Mucosa of descending colon (tissue), 3 donors: ENCODE measurements at places on chromosomes 4 and X.
A peak's percentile ranks its signal among the peaks of the same experiment; 100 is the strongest.

DNA sequence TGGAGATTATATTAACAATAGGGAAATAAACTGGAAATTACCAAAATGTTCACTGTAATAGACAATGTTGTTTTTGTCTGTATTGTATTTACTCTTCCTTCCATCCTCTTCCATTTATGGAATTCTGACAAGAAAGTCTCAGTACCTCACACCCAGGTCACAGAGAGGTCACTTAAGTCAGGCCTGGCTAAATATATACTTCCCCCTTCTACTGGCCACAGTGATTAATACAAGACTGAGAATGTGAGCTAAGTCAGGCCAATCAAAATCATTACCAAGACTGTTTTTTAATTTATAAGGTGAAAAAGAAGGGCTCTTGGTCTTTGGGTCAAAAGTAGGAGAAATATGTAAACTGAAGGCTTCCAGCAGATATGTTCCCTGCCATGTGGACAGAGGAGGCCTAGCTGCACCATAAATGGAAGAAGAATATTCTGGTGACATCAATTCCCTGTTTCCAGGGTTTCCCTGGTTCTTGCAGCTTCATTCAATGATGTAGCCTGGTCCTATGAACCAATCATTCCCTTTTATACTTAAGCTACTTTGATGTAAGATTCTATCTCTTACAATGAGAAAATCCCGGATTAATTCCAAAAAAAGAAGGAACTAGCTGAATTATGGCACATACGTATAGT is 64.3 kb downstream of the LRBA start:
- DNase-seq = no peak

GRCh38 chr4:181685461-181685860 is 557.7 kb upstream of the TENM3 start:
- no peak for DNase-seq

DNA sequence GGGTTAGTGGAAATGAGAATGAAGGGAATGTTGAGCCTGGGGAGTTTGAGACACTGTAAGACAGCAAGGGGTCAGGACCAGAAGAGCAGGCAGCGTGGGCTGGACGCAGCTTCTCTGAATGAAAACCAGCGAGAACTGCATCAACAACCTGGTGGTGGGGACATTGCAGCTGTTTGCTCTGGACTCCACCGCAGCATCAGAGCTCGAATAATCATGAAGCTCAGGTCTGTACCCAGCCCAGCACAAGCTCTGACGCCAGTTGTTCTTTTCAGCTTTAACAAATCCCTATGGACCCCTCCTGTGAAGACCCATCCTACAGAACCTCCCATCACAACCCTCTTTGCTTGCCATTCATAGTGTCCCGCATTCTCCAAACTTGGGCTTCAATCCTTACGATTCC is 106.8 kb upstream of the PNPLA4 start:
- no peak for DNase-seq

DNA sequence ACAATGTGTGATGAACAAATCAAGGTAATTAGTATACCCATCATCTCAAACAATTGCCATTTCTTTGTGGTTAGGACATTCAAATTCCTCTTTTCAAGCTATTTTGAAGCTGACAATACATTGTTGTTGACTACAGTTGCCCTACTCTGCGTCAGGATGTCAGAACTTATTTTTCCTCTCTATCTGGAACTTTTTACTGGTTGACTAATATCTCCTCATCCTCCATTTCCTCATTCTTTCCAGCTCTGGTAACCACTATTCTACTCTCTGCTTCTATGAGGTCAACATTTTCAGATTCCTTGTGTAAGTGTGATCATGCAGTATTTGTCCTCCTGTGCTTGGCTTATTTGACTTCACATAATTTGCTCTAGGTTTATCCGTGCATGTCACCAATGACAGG is 240.5 kb upstream of the HS3ST1 start:
- DNase-seq = no peak

GRCh38 chr4:28557755-28558154 is 1697.1 kb downstream of the STIM2 start:
- DNase-seq = no peak

GRCh38 chr4:114334884-114335330 is 263.7 kb upstream of the UGT8 start:
- no peak for DNase-seq

- DNase-seq = no peak
Measured at GRCh38 chrX:65690057-65690855, 22.8 kb downstream of the MSN start.

DNA sequence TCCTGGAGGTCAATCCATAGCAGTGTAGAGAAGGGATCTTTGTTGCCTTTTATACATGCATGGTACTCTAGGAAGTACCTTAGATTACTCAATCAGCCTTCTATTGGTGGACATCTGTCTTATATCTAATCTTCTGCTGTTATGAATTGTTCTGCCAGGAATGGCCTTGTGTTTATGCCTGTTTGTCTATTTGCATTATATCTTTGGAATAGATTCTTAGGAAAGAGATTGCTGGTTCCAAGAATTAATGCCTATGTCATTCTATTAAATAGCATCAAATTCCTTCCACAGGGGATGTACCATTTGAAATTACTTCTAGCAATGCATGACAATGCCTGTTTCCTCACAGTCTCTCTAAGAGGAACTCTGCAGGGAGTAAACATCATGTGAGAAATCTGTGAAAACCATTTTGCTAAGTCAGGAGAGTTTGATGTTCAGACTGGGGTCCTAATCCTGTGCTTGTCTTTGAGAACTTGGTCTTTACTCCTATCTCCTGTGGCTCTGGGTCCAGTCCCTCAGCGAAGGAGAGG is 42.5 kb downstream of the BEX3 start:
- DNase-seq = no peak

DNA sequence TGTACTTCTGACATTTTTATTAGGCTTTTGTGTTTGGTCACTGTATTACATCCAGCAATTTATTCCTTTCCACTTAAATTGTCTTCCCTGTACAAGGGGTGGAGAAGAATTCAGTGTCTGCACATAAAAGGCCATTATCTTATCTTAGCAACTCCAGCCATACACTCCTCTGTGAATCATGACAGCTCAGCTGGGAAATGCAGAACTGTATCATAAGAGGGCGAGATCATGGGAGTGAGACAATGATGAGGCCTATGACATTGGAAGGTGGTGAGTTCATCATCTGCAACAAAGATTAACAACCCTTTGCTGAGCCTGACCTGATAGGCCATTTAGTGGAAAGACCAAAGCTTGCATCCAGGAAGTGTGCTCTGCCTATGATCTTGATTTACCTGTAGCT is 33.3 kb downstream of the SLIT2 start:
- DNase-seq = no peak

DNA sequence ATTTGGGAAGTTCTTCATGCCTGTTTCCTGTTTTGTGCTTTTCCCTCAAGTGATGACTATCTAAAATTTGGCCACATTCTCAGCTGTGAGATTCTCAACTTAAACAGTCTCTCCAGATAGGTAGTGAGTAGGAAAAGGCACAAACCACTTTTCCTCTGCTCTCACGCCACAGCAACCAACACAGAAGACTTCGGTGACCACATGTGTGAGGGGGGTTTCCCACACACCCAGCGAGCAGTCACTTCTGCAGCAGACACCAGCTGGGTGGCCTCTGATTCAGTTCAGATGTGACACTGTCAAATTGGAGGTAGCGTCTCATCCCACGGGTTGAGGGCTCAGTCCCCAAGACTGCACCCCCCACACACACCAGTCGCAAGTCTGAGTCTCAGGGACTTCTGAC is 25.1 kb upstream of the CLDN34 start:
- peak; percentile 3 for DNase-seq

DNA sequence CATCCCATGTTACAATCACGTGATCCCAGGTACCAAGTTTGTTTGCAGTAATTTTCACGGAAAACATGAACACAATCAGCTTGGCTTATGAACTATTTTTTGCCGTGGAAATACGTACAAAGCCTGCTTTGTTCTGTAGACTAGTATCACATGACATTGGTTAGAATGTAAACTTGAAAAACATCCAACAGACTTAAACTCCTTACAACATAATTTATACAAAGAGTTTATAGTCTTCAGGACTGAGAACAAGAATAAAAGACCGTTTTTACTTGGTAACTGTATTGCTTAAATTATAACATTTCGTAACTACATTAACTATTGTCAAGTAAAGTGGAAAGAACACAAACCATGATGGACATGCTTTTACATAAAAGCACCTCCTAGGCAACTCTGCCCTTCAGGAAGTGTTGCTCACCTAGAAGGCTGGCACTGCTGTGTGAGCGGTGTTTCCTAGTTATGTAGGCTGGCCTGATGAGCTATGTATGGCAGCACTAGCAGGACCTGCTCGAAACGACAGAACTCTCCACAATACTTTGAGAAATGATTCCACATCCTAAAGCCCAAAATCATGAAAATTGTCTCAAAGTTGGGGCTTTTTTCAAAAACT is 41.8 kb upstream of the WDR1 start:
- no peak for DNase-seq

GRCh38 chr4:117225471-117225870 is 140.1 kb upstream of the TRAM1L1 start:
- no peak for DNase-seq

- no peak for DNase-seq
Measured at GRCh38 chr4:101172369-101172768, 175.0 kb downstream of the PPP3CA start.

GRCh38 chrX:17976955-17977354 is 115.9 kb upstream of the RAI2 start:
- DNase-seq = no peak

- DNase-seq = no peak
Measured at GRCh38 chrX:107715331-107716117, 60.1 kb downstream of the TSC22D3 start.

- no peak for DNase-seq
Measured at GRCh38 chrX:45762699-45763647, 562.3 kb upstream of the DIPK2B start.

- DNase-seq = no peak
Measured at GRCh38 chr4:4419896-4420295, 33.0 kb downstream of the NSG1 start.

DNA sequence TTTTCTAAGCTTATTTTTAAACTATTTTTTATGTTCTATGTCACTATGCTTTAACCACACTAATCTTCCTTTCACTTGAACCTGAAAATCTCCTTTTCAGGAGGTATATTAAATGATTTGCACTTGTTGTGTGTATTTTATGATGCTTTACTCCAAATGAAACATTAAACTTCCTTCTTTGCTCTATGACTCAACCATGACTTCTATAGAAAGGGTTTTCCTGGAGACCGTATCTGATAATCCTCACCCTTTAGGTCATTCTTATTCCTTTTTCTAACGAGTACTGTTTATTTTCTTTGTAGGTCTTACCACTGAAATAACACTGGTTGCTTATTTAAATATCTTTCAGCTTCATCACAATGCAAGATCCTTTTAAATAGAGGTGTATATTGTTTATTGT is 1163.2 kb downstream of the PCDH18 start:
- no peak for DNase-seq

DNA sequence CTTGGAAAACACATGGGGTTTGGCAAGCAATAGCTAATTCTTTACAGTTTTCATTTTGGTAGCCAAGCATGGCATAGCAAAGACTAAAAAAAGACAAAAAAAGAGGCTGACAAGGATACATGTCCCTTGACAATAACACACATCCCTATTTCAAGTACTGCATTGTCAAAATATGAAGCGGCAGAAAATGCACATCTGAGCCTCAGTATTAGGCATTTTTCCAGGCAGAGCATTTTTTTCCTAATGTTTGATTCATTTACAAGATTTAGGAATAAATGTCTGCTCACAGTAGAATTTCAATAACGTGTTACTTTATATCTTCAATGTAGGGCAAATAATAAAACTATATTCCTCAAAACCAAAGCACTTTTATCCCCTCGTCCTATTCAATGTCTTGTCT is 216.3 kb upstream of the PCDH18 start:
- DNase-seq = no peak

GRCh38 chr4:53156896-53157295 is 209.0 kb downstream of the SCFD2 start:
- DNase-seq = no peak

- DNase-seq = no peak
Measured at GRCh38 chr4:180950377-180950776, 1292.8 kb upstream of the TENM3 start.

GRCh38 chr4:112312610-112313239 is 15.6 kb downstream of the ALPK1 start:
- no peak for DNase-seq

- DNase-seq = no peak
Measured at GRCh38 chr4:180280726-180281297, 1962.4 kb upstream of the TENM3 start.

DNA sequence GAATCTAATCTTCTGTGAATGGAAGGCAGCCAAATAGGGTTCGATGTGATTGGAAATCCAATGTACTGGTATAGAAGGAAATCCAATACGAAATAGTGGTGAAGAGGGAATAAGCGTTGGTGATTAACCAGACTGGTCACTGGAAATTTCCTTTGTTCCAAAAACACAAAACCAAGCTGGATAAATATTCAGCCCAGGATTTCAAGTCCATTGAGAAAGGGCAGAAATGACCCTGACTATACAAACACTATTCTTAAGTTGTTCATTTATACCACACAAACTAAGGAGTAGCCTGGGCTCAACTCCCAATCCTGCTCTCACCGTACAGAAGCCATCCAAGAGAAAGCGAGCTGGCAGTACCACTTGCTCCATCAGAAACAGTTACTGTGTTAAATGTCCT is 32.2 kb downstream of the PCDH19 start:
- no peak for DNase-seq

DNA sequence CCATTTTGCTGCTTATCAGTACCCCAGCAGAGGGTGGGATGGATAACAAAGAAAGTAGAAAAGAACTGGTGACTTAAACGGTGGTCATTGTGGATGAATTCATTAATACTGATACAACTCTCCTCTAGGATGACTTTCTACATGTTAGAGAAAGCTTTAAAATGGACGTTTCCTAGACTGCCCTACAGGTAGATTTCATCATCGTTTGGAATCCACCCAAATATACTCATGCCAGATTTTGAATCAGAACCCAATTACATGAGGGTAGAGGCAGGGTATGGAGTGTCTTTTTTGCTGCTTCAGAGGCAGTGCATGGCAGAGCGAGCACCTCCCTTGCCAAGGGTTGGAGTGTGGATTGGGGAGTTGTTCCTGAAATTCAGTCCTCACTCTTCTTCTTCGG is 13.3 kb upstream of the ANTXR2 start:
- DNase-seq = no peak

DNA sequence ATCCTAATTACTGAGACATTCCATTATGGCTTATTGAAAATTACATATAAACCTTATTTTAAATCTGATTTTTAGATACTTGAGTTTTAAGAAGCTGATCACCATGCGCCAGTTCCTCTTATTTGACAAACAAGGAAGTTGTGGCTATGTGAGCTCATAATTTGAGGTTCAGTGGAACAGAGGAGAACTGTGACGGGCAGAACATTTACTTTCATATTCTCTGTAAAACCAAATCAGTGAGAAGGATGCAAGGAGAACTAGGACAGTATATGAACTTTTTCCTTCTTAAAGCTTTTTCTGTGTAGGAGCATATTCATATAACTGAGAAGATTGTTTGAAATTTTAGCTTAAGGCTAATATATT is 25.3 kb downstream of the STIM2 start:
- no peak for DNase-seq
